Activated CD8-positive, alpha-beta memory T cell treated with anti-CD3 and anti-CD28 coated beads for 1 hour (primary cell): ENCODE measurements at places on chromosomes 3 and 15.

DNA sequence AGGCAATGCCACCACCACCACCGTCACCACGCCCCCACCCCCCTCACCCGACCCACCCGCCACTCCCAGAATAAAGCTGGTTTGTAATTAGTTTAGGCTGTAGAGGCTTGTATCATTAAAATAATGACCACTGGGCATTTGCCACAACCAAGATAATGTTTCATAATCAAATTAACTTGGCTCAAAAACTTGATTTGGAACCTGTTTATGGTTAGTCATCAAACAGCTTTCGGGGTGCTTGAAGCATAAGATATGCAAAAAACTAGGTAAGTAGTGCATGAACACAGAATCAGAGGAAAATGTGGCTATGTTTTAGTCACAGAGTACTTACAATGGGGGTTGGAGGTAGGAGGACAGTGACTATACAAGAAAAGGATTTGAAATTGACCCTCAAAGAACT is 115.1 kb downstream of the FHIT start:
- DNase-seq, result no peak

DNA sequence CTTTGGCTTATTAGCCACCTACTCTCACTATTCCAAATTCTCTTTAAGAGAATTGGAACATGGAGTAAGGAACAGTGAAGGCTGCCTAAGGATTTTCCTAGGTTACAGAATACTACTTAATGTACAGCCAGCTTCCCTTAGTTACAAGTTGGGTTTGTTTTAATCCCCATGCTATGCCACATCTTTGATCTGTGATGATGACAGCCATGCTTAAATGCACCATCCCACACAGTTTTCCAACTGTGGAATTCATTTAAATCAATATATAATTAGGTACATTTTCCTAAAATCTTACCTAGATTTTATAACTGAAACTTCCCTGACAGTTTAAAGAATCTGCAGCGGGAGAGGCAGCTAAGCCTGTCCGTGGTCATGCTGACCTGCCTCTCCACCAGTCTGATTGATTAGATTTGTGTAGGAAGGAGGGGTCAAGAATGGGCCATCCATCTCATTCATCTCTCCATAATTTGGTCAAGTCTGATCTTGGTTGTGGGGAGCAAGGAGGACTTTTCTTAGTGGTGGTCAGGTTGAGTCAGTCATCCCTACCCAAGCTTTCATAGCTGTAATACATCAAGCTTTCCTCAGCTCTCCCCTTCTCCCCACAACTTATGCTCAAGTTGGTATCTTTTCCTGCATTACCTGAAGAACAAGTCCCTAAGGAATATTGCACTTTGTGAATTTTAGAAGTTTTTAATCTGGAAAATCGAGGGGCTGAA is 37.1 kb downstream of the RIOX2 start:
- DNase-seq, result no peak

DNA sequence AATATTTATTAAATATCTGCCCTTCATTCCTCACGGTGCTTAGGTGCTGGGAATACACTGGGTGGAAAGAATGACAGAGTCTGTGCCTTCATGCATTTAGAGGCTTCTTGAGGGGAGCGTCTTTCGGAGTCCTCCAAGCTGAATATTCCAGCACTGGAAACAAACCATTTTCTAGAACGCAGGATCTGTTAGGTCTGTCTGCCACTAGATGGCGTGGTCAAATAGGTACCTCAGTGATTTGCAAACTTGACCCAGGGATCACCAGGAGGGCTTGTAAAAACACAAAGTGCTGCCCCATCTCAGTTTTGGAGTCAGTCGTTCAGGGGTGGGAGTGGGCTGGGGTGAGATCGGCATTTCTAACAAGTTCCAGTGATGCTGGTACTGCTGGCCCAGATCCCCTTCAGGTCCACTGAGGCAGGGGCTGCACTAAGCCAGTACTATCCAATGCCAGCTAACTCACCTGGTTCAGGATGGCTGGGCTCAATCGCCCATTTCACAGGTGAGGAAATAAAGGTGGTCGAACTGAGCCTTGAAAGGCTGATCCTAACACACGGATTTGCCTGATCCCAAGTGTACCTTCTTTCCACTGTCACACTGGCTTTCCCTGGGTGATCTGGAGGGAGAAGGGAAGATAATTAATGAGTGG is 14.8 kb downstream of the ARNT2 start:
- DNase-seq, result no peak

- no peak for DNase-seq
Measured at GRCh38 chr3:114899186-114899931, 247.7 kb downstream of the ZBTB20 start.

DNA sequence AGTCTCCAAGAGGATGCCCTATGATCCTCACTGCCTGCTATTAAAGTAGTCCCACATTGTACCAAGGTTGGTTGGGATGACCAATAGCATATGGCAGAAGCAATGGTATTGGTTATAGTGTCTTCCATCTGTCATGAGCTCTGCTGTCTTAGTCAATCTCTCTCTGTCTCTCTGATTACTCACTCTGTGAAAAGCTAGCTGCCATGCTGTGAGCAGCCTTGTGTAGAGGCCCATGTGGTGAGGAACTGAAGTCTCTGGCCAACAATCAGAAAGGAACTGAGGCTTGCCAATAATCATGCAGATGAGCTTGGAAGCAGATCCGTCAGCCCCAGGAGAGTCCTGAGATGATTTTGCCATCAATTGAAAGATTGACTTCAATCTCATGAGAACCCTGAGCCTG is 60.3 kb upstream of the CFAP161 start:
- no peak for DNase-seq

DNA sequence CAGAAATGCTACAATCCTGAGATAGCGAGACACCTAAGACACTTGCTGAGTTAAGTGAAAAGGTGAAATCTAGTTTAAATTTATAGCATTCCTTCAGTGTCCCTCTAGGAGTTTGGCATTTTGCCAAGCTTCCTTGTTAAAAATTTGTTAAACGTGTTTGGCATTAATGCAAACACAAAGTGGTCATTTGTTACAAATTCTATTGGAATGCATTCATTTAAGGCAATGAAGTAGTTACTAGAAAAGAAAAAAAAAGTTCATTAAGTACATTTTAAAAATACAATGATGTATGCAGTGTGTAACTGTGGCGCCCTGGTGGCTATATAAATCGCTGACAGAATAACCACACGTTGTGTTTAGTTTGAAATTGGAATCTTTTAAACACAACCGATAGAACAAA is 31.3 kb upstream of the WNT5A start:
- DNase-seq, result no peak

DNA sequence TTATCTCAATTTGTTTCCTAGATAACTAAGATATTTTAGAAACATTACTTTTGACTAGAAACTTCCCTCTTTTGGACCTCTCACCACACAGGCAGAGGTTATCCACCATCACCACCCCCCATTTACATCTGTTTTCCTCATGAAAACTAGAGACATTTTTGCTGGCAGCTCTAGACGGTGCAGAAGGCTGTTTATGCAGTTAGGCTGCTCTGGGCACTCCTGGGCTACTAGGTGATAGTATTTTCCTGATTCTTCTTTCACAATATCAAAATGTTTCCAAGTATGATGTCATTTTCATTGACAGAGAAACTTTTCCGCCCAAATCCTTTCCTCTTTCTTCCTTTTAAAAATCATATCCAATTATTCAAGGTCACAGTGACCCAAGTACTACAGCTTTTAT is 67.1 kb downstream of the PLOD2 start:
- DNase-seq, result no peak

DNA sequence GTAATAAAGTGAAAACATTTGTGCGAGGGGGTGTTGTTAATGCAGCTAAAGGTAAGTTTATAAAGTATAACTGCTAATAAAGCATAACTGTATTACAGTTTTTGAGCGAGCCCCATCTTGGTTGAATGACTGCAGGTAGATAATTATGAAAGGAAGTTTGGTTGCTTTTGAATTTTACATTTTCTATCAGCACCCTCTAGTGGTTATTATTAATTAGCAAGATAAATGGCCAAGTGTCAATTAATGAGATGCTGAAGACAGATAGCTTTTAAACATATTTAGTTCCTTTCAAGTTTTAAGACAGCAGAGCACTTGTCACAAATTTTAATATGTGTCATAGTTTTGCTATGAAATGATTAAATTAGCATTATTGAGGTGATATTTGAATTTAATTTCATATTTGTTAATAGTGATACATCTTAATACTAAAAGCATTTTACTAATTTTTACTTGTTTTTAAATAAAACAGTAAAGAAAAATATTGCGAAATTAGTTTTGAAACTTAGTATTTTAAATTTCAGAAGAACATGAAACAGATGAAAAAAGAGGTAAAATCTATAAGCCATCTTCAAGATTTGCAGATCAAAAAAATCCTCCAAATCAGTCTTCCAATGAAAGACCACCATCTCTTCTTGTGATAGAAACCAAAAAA is 15.1 kb downstream of the U2SURP start:
- no peak for DNase-seq

GRCh38 chr15:60634815-60635214 is 155.9 kb upstream of the ICE2 start:
- no peak for DNase-seq

DNA sequence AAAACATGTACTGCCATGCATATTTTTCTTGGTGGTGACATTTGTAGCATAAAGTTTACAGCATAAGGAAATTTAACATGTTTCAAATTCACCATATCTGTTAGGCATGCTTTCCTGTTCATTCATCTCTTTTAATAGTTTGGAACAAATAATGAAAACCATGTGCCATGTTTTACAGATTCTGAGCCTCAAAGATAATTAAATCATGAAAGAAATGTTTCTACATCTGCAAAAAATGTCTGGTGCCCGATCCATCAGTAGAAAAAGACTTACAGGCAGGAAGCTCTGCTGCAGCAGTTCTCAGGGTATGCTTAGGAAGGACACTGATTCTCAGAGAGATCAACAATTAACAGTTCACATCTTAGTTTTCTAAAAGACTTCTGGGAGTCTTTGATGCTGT is 316.2 kb downstream of the IL5RA start:
- DNase-seq, result no peak

DNA sequence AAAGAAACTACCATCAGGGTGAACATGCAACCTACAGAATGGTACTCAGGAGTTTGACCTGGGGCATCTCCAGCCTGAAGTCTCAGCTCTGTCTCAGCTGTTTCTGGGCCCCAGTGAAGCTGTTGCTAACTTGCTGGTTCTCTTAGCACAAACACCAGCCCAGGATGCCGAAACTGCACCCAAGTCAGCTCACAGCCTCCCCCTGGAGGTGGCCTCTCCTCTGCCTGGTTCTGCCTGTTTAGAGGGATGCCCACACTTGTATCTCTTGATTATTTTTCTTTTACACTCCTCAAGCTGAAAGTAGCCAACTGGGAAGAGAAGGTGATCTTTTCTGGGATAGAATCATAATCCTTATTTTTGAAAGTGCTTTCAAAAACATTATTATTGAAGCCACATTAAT is 289.0 kb upstream of the RASGRP1 start:
- no peak for DNase-seq

GRCh38 chr3:42991341-42992315 is 12.5 kb downstream of the GASK1A start:
- DNase-seq, result no peak

DNA sequence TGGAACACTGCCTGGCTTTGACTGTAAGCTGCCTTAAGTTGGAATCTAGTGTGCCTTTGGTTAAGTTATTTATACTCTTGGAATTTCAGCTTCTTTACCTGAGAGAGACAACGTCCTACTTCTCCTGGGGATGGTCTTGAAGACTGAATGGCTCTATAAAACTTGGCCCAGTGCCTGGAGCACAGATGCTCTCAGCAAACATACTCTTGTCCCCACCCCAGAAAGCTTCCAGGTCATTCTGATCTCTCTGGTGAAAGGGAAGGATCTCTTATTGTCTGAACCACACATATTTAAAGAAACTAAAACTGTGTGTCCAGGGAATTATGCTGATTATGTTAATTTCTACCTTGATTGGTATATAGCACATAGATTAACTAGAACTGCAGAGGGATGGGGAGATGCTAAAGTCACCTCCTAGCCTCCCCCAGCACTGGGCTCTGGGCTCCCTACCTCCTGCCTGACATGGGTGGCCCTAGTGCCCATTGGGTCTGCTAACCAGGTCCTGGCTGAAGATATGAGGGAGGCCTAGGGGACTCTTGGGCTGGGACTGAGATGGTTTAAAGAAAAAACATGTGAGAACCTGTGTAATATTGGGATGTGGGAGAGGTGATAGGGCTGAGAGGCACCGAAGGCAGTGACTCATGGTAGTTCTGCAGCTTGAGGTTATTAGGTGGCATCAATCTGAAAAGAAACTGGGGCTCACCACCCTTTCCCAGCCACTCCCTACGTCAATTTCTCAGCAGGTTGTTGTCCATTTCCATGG is 171.0 kb downstream of the RPLP1 start:
- DNase-seq, result no peak

GRCh38 chr3:19284974-19285373 is 136.7 kb downstream of the KCNH8 start:
- DNase-seq, result no peak

GRCh38 chr15:60751985-60752952 is 273.3 kb upstream of the ICE2 start:
- no peak for DNase-seq

GRCh38 chr3:127549826-127550467 is 40.6 kb downstream of the TPRA1 start:
- DNase-seq, result no peak

GRCh38 chr15:61118885-61119284 is 110.2 kb downstream of the RORA start:
- no peak for DNase-seq

DNA sequence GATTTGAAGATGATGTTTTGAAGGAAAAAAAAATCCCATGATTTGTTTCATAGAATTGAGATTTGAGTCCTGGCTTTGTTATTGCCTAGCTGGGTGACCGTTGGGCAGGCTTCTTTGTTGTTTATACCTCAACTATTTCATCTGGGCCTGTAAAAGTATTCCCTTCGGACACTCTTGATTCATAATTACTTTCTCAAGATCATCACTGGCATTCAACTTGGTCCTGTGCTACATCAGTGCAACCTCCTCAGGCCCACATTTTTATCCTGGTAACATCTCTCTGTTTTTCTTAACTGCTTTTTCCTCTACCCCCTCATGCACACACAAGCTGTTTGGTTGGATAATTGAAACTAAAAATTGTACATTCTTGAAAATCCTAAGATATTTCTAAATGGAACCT is 67.5 kb upstream of the P3H2 start:
- no peak for DNase-seq

DNA sequence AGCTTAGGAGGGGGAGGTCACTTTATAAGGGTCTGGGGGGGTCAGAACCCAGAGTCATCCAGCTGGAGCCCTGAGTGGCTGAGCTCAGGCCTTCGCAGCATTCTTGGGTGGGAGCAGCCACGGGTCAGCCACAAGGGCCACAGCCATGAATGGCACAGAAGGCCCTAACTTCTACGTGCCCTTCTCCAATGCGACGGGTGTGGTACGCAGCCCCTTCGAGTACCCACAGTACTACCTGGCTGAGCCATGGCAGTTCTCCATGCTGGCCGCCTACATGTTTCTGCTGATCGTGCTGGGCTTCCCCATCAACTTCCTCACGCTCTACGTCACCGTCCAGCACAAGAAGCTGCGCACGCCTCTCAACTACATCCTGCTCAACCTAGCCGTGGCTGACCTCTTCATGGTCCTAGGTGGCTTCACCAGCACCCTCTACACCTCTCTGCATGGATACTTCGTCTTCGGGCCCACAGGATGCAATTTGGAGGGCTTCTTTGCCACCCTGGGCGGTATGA is at the start of gene RHO:
Gene RHO, plus strand, starts transcription at position 51 of the 512 bp plus-strand sequence. Its CDS starts 95 bp downstream, at position 146.
- DNase-seq, result no peak
